ENCODE measurements at places on chromosomes 12 and 14.

GRCh38 chr12:3040026-3040656 lies 37.0 kb upstream of the TSPAN9 start:
- no peak for DNase-seq

GRCh38 chr14:103225476-103225875 lies 102.2 kb downstream of the TNFAIP2 start:
- no peak for DNase-seq

- peak; percentile 63 for DNase-seq
Measured at GRCh38 chr12:57983146-57983857, 41.9 kb downstream of the ATP23 start.

DNA sequence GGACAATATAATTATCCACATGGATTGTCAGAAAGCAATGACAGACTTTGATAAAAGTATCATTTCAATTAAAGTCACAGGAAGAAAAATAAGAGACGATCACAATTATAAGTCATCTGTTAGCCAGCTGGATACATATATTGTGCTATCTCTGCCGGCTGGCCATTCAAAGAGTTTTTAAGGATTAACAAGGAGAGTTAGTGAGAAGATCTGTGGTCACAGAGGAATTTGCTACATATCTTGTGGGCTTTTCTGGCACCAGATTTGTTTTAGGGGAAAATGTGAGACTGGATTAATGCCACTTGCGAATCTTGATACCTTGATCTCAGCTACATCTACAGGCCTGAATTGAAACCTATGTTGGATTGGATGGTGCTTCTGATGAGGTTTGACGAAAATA lies 90.9 kb upstream of the MANSC4 start:
- no peak for DNase-seq

GRCh38 chr12:39586816-39587215 lies 32.8 kb downstream of the ABCD2 start:
- DNase-seq = no peak

DNA sequence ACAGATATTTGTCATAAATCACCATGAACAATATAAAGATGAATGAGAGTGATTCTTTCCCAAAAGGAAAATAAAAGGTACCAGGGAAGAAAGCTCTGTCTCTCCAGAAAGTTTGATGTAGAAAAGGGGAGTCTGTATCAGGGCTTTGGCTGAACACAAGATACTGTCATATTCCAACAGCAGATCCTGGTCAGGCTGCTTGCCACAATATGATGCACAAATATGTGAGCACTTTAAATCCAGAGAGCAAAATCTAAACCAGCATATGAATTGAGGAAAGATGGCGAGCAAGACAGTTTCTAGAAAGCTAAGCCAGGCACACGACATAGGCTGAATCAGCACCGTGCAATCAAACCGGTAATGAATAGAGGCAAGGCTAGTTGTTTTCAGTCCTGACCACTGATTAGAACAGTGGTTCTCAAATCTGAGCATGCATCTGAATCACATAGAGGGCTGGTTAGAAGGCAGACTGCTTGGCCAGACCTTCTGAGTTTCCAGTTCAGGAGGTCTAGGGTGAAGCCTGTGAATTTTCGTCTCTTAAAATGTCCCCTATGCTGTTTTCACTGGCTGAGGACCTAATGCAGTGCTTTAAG lies 60.7 kb downstream of the PLCZ1 start:
- DNase-seq = no peak

- no peak for DNase-seq
Measured at GRCh38 chr12:19307451-19307850, 131.8 kb upstream of the AEBP2 start.

GRCh38 chr14:105527826-105528585 lies 1.6 kb downstream of the TMEM121 start:
- DNase-seq = peak; percentile 76

DNA sequence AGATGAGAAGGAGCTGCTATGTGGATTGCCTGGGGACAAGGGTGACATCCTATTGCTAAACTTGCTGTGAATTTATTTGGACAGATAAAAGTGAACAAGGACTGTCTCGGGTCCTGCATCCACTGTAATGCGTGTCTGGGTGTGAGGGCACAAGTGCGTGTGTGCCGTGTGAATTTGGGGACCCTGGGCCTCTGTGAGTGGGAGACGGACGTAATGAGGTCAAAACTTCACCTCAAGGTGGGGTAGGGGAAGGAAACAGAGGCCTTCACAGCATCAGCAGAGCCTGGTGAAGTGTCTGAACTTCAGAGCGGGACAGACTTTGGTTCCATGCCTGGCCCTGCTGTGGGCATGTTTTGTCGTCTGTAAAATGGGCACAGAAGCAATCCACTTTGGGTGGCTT lies 14.8 kb downstream of the ASB2 start:
- no peak for DNase-seq

DNA sequence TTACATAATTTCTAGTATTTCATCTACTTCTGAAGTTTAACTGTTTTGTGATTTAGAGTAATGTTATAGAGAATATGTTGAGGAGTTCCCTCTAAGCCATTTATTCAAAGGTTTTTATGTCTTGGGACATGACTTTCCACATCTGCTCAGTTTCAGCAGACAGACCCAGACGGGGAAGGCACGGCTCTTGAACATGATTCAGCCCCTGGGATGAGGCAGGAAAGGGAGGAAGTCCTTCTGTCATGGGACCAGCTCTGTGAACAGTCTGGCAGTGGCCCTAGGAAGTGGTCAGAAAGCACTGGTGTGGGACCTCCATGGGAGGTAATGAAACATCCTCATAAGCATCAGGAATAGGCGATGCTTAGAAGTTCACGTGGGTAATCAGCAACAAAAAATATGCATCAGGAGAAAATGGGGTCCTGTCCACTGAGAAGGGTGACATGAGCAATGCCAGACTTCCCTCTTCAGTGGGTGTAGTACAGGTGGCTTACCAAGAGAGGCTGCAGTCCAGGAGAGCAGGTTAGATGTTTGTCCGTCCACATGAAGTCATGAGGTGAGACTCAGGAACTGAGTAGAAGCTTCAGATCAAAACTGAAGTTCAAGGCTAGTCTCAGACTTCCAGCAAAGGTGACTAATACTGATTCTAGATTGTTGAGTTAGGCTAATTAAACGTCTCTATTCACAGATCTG lies 248.5 kb downstream of the IPO8 start:
- no peak for DNase-seq

- peak; percentile 98 for DNase-seq
Measured at GRCh38 chr14:68020999-68021663, 201.6 kb downstream of the RAD51B start.

DNA sequence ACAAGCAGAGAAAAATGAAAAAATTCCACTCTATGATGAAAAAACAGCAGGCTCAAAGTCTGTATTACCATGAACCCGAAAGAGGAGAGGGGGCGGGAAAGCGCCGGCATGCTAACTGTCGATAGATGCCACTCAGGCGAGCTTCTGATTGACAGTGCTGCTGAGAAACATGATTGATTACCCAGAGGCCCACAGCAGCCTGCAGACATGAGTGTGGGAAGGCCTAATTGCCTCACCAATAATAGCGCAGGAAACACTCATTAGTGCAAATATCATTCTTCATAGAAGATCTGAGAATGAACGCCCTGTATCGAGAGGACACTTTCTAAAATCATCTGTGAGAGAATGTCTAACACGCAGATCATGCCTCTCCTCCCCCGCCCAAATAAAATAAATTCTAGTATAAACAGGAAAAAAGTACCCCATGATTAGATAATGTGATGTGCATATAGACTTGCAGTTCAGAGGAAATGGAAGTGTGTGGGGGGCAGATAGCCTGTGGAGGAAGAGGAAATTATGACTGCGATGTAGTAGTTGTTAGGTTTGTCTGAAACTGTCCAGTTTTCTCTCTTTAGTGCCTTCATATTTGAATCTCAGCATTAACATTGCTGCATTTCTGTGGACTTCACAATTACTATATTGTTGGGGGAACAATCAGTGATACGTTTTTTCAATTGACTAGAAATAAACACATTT lies 15.6 kb downstream of the TPH2 start:
- DNase-seq = no peak

GRCh38 chr12:42961395-42961794 lies 371.8 kb upstream of the PRICKLE1 start:
- DNase-seq = no peak

DNA sequence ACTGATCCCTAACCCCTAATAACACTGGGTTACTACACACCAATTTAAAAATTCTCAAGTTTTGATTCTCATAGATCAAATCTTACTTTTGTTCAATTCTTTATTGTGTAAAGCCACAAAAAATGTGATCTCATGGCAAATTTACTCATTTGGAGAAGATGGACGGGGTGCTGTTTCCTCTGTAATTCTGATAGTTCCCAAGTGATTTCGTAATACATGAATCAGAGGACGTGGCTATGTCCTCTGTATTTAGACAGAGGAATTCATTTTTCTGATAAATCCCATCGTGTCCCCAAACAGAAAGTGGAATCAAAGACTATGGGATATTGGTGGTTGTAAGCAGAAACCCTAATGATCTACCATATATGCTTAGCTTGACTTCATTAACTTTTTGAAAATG lies 76.6 kb upstream of the GNG2 start:
- no peak for DNase-seq

- DNase-seq = no peak
Measured at GRCh38 chr14:95656634-95657033, 29.6 kb upstream of the TCL1B start.

DNA sequence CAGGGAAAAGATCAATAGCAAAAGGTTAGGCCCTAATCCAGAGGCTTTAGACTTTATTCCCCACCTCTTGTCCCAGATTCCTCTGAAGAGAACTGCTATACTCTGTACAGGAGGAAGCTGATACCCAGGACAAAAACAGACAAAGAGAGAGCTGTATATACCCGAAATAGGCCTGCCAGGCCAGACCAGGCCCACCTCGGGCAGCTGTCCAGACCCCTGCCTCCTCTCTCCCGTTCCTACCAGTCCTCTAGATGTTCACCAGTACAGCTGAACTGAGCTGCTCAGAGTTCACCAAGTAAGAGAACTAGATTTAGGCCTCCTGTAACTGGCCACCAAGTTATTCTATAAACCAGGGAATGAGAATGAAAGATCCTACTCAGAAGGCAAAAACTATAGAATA lies 4.7 kb downstream of the CHD4 start:
- DNase-seq = no peak

DNA sequence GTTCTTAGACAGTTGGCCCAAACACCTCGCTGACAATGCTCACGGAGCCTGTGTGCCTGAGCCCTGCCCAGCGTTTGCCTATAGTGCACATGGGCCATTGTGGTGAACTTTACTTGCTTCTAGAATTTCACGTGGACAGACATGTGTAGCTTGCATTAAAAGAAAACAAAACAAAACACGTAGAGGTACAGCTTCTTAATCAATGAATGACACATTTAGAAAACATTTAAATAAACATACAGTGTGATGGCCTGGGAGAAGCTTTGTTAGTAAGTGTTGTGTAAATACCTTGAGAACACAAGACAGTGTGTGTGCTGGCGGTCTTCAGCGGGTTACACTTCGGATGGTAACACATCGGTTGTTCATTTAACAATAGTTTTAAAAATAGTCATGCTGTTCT lies 38.1 kb downstream of the SMOC1 start:
- DNase-seq = no peak

- no peak for DNase-seq
Measured at GRCh38 chr12:113208041-113208934, 13.0 kb upstream of the TPCN1 start.

DNA sequence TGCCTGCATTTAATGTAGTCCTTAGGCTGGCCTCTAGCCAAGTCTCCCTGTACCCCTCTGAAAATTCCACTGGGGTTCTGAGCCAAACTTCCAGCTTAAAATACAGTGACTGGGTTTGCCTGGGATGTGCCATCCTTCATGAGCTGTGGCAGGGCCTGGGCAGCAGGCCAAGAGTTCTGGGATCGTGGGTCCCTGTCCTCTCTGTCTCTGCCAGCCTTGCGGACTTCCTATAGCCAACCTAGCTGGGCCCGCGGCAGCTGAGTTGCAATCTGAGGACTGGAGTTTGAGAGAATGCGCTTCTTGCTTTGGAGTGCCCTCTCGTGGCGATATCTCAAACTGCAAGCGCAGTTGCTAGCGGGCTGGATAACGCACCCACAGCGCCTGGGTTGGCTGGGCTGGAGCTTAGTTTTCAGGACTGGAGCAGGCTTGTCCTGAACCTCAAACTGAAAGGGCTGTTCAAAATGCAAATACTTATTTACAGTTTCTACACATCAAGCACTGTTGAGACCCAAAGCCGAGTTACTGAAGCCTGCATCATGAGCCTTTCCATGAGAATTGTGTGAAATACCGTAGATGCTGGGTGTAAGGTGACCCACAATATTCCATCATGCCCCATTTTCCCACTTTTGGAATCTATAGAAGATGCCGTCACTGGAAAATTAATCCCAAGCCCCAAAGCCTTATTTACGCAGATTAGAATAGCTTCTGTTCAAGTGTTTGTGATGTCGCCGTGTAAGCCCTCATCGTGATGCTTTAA lies 7.3 kb upstream of the IFI27L2 start:
- DNase-seq = peak; percentile 83

DNA sequence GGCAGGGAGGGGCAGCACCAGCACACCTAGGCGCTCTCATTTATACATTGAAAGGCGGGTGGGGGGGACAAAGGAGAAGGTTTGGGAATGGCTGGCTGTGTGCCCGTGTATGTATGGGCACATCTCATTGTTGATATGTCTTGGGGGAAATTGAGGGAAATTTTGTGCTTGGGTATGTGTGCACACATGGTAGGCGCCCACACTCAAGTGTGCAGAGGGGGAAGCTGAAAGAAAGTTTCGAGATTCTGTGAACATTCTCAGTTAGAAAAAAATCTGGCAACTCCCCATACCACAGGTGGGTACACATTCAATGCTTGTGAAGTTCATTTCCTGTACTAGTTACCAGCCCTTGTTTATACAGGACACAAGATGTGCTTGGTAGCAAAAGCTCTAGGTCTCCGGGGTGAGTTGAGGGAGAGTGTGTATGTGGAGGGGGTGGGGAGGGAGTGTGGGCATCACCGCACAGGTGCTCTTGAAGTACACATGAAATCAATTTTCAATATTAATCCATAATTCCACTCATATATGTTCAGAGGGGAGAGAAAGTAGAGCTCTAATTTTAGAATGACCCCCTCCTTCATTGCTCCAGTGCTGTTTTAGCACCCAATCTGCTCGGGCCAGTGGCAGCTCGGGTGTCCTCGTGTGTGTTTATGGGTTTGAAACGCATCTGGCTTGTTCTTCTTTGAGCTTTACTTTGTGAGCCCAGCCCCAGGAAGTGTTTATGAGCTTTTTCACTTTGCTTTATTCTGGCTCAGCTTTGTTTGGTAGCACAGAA lies 286.0 kb downstream of the ZFP36L1 start:
- no peak for DNase-seq
